Urinary bladder (tissue), 4 donors: ENCODE measurements at places on chromosomes 2 and 18. TPM values are rescaled to one million over a fixed set of nuclear protein-coding genes. Genes with fewer than 3 reads are reported as not detected.

GRCh38 chr2:75513616-75514170, 47.0 kb downstream of the EVA1A start:
- no peak for DNase-seq

Gene MARS2
- 3.8 TPM for total RNA-seq

GRCh38 chr2:10977003-10977402, 65.3 kb downstream of the KCNF1 start:
- DNase-seq = no peak

Gene ABCA12
- total RNA-seq = 0.58 TPM

DNA sequence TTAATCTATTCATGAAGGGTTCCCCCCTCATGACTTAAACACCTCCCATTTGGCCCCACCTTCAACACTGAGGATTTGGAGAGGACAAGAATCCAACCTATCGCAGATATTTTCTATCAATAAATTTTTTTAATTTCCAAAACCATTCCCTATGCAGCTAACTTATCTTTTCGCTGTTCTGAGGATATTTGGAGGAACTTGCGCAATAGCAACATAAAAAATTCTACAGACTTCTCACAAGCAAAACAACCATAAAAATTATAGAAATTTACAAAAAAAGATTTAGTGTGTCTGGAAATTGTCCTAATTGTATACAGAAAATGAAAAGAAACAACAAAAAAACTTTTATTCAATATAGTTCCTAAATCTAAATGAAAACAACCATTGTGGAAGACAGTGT, 1472.7 kb upstream of the ZEB2 start:
- DNase-seq = no peak

DNA sequence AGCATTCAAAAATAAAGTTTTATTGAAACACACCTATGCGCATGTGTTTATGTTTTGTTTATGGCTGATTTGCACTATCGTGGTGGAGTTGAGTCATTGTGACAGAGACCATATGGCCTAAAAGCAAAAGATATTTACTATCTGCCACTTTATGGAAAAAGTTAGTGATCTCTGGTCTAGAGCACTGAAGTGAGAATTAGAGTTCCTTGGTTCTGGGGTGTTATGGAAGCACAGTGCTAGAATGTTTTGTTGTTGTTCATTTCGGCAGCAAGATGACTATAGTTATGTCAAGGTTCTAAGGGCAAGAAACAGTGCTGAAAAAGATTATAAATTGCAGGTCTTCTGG, 416.5 kb downstream of the SLC4A3 start:
- DNase-seq = no peak

DNA sequence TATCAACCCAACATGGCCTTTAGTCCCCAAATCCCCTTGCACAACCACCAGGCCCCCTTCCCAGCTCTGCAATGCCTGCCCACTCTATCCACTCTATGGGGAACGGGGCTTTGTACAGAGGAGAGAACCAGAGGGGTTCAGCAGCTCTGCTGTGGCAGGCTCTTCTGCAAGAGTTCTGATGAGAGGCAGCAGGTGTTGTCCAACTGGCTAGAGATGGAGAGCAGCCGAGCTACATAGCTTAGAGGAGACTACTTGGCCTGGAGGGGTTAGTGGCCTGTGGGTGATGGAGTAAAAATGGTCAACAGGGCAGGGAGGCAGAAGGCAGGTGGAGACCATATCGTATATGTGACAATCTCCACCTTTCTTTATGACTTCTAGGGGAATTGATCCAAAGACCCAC, 103.0 kb downstream of the QPCT start:
- DNase-seq = no peak

Gene RAX
- not detected for total RNA-seq
